ELF-1 (cell line): ENCODE measurements at places on chromosomes 3 and 15.

DNA sequence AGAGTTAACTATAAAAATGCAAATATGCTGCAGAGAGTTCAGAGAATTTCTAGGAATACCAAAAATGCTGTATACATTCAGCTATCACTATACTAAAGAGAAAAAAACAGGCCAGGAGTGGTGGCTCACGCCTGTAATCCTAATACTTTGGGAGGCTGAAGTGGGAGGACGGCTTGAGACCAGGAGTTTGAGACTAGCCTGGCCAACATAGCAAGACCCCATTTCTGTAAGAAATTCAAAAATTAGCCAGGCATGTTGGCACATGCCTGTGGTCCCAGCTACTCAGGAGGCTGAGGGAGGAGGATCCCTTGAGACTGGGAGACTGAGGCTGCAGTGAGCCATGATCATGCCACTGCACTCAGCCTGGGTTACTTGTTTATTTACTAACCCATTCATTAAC, 74.7 kb upstream of the SLC12A8 start:
- DNase-seq = no peak

DNA sequence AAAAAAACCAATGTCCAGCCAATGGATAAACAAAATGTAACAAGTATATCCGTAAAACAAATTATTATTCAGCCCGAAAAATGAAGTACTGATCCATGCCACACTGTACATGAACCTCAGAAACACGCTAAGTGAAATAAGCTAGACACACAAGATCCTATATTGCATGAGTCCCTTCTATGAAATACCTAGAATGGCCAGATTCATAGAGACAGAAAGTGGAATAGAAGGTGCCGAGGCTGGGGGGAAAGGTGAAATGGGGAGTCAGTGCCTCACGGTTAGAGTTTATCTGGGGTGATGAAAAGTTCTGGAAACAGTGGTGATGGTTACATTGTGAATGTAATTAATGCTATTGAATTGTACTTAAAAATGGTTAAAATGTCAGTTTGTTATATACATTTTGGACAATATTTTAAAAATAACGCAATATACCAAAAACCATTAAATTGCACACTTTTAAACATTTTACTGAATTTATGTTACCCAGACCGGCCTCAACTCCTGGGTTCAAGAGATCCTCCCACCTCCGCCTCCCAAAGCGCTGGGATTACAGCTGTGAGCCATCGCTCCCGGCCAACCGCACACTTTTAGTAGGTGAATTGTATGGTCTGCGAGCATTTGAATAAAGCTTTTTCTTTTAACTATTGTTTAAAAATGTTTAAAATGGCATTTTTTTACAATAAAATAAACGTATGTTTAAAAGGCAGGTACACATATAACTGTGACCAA, 2.1 kb downstream of the RNF168 start:
- DNase-seq = no peak

DNA sequence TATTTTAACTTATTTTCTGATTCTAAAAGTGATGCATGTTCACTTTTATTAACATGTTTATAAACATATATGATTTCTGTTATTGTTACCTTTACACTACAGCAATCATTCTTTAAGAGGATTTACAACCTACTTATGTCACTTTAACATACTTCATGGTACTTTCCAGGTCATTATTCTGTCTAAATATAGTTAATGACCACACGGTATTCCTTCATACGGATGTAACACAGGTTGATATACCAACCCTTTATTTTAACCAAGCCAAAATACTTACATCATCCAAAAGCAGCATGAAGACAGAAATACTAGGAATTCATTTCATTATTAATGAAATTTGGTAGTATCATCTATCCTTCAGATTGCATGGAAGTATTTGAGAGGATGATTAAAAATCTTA, 18.6 kb downstream of the PIK3R4 start:
- no peak for DNase-seq

- DNase-seq = no peak
These were observed 29.6 kb downstream of the CHRD start for GRCh38 chr3:184409331-184409926.

DNA sequence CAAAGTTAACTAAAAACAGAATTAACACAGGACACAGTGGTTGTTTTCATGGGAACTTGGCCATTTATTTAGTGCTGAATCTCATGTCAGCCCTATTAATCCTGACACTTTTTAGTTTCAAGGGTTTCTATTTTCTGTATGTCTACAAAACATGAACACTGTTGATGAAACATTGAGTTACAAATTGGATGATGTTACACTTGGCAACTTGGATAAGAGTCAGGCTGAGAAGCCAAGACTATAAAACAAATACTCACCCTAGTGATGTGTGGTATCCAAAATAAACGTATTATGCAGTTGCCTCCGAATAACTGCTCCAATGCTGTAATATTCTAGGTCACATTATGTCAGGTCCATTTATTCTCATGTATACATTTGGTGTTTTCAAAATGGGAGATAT, 349.6 kb downstream of the ZIC1 start:
- DNase-seq = no peak

DNA sequence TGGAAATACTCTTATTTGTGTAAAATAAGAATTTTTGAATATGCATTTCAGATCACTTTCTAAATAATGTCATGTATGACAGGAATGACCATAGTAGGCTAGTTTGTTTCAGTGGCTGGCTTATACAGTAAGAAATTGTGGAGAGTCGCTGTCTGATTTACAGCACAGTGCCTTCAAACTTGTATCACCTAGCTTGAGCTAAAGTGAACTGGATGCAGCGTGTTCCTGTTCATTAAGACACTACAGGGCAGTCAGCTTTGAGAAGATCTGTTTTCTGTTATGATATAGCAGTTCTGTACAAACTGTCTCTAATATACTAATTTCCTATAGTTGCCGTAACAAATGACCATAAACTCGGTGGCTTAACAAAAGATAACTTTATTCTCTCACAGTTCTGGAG, 9.9 kb downstream of the CLDN16 start:
- no peak for DNase-seq

DNA sequence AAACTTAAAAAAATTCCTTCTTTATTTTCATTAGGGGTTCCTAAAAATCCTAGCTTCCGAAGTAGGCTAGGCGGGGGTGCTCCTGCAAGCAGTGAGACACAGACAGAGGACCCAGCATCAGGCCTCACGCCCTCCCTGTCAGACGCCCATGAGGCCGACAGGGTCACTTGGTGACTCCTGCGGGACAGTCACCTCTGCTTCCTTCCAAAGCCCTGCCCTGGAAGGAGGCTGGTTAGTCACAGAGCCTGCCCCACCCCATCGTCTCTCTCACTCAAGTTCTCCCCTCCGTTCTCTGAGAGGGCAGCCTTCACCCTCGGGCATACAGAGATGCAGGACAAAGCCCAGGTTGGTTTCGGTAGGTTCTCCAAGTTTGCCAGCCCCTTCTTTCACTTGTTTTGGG, 38.6 kb downstream of the EHD4 start:
- no peak for DNase-seq

GRCh38 chr3:11364181-11364580, 92.0 kb downstream of the ATG7 start:
- no peak for DNase-seq

GRCh38 chr15:77475898-77476297, 55.2 kb downstream of the HMG20A start:
- no peak for DNase-seq

DNA sequence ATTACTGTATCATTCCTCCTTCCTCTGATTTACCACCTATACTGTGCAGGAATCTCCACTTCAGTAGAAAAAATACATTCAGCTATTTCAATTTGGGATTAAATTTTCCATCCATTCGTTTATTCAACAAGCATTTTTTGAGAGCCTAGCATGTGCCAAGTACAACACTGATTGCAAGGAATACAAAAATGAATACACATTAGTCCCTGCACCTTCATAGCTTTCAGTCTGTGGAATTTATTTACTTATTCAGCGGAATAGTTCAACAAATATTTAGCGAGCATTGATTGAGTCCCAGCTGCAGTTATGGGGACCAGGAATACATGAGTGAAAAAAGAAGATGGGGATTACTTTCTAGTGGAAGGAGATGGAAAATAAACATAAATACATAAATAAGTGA, 606.8 kb upstream of the TBL1XR1 start:
- DNase-seq = no peak

- no peak for DNase-seq
These were observed 221.8 kb downstream of the THRB start for GRCh38 chr3:24272875-24273274.

GRCh38 chr15:66841953-66842681, 140.1 kb downstream of the SMAD6 start:
- peak; percentile 90 for DNase-seq

DNA sequence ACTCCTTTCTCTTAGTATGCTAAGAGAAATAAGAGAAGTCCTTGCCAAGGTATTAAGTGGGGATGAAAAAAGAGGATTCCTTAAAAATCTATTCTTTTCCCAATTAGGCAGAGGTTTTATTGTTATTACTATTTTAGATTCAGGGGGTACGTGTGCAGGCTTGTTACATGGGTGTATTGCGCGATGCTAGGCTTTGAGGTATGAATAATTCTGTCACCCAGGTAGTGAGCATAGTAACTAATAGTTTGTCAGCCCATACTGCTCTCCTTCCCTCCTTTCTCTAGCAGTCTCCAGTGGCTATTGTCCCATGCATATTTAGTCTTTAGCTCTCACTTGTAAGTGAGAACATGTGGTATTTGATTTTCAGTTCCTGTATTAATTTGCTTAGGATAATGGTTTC, 83.9 kb downstream of the LEKR1 start:
- no peak for DNase-seq
